ENCODE measurements at places on chromosomes 12 and 14.

- DNase-seq, result no peak
Observed at GRCh38 chr12:57093415-57094207, 4.7 kb downstream of the NAB2 start.

DNA sequence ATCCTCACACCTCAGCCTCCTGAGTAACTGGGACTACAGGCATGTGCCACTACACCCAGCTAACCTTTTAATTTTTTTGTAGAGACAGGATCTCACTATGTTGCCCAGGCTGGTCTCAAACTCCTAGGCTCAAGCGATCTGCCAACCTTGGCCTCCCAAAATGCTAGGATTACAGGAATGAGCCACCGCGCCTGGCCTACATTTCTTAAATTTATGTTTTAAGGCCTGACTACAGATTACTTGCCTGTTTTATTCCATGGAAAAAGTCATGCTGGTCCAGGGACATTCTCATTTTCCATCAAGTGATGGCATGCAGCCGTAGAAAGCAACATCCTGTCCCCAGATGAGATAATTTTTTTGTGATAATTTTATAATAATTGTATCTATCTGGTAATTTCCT, 6.1 kb downstream of the CD9 start:
- DNase-seq, result no peak

DNA sequence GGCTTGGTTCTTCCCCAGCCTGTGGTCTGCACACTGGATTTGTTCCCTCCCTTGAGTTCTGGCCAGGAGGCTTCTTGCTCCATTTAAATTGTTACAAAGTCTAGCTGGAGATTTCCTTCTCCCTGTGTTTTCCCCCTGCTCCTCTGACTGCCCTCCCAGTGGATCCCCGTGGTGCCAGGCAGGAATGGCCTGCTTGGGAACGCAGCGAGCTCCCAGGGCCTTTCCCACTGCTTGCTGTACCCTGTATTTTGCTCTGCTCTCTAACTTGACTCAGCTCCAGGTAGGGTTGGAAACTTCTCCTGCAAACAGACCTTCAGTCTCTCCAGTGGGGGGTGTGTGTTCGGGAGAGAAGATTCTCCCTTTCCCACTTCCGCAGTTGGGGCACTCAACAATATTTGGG, 349.2 kb upstream of the FBXO33 start:
- DNase-seq, result no peak

- DNase-seq, result no peak
Observed at GRCh38 chr14:24395609-24396582, 2.9 kb upstream of the NYNRIN start.

DNA sequence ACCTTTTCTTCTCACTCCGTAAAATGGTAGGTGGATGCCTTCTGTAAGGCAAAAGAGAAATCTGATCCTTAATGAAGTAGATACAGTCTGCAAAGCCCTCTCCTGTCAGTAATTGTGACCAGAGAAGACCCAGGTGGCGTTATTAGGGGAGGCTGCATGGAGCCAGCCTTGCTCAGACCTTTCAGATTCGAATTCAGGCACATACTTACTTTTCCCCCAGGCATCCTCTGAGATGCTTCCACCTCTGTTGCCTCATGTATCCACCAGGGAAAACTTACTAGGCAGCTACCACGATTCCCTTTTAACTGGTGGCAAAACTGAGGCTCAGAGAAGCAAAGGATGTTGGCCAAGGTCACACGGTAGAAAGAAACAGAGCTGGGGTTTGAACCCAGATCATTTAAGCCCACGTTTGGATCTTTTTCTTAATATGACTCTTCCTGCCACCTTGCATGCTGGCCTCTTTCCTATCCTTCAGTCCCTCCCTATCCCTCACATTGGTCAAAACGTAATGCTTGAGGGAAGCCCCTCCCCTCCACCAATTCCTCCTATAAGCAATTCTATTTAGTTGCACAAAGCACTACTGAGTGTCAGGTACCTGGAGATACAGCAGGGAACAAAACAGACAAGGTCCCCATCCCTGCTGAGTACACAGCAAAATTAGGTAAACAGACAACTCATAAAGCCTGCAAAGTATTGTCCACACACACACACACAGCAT, 179.4 kb downstream of the KSR2 start:
- DNase-seq, result no peak

GRCh38 chr12:93978553-93978952, 169.8 kb upstream of the PLXNC1 start:
- DNase-seq, result no peak

DNA sequence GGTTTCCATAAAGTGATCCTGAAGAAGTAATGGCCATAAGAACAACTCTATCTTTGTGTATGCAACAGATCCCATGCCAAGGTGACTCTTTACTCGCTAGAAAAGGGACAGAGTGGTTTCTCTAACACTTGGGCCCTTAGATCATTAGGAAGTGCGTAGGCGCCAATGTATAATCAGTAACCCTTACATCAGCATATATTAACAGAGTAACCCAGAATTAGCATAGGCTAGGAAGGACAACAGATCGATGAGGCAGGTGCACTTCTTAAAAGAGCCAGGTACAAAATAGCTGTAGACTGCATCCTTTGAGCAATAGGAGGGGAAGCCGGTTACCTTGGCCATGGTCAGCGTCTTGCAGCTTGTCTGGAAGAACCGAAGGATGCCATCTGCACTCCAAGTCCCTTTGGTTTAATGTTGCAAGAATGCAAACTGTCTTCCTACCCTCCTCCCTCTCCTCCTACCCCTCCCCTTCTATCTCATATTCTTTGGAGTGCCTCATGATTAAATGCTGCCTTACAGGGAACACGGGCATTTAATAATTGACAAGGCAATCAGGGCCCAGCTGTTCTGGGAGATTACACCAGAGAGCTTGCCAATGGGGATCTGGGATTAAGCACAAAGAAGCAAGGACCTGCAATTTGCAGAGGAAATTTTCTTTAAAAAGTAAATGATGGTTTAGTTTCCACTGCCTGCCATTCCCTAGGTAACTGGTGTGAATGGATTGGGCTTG, 8.0 kb downstream of the GSG1 start:
- DNase-seq, result no peak

DNA sequence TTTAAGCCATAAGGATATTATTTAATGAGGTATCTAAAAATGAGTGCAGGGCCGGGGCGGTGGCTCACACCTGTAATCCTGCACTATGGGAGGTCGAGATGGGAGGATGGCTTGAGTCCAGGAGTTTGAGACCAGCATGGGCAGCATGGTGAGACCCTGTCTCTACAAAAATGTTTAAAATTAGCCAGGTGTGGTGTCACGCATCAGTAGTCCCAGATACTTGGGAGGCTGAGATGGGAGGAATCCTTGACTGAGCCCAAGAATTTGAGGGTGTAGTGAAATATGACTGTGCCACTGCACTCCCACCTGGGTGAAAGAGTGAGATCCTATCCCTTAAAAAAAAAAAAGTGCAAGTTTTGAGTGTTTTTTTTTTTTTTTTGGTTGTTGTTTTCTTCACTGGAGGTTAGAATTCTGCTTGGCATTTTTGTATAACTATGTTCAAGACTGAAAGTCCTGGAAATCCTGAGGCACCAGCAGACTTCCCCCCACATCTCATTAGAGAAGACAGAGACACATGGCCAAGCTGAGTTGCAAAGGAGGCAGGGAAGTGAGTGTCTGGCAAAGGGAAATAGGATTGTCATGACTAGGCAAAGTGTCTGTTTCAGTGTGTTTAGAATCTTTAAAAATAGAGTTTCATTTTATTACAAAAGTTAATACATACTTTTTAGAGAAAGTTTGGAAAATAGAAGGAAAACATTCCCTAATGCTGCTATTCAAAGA, 53.5 kb upstream of the DUSP6 start:
- DNase-seq, result no peak

DNA sequence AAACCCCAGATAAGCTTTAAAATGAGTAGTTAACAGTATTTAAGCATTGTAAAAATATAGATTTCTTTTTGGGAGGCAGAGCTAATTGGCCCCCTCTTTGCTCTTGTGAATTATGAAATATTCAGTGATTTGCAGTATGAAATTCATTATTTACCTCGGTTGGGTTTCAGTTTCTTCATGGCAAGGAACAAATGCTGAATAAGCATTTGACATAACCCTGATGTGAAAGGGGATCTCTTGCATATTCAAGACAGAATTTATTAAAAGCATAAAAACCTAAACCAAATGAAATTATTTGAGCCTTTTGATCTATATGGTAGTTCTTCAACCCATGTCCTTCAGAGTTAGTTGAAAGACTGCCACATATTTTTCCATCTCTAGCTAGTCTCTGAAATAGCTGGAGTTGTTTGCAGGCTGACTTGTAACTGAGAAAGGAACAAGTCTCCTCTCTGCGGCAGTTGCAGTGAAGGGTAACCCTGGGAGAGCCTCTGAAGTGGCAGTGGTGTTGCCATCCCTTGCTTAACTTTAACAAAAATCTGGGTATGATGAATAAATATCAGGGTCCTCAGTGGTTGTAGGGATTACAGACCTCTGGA, 690 bp downstream of the AKAP6 start:
- no peak for DNase-seq

DNA sequence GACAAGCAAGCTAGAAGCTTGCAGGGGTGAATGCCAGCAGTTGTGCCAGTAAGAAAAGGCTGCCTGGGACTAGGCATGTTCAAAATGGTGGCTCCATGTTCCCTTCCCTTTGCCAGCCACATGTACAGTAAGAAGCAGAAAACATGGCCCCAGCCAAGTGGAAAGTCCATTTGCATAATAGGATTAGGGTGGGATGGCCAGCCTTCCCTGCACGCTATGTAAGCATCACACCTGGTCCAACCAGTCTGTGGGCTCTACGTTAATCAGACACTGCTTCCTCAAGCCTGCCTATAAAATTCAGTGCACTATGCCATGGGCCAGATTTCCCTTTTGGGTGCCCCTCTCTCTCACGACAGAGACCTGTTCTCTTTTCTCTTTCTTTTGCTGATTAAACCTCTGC, 288.4 kb downstream of the GXYLT1 start:
- no peak for DNase-seq

GRCh38 chr12:107749083-107749482, 11.9 kb downstream of the PRDM4 start:
- no peak for DNase-seq

DNA sequence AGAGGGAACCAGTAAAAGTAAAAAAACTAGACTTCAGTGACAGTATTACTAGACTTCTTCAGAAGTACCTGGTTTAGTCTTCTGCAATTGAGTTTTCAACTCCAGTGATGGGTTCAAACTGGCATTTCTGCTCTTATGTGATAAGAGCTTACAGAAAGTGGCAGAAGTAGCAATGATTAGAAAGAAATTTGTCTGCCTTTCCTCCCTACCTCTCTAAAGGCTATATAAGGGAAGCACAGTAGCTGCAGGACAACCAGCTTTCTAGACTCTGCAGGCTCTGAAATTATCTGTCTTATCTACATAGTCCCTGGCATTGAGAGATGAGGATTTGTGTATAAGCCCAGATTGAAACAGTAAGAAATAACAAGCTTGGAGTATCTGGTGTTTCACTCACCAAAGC, 107.5 kb downstream of the DAAM1 start:
- DNase-seq, result no peak

- no peak for DNase-seq
Observed at GRCh38 chr14:105142651-105143450, 25.7 kb downstream of the JAG2 start.

GRCh38 chr12:131100031-131100674, 146.4 kb downstream of the ADGRD1 start:
- no peak for DNase-seq

DNA sequence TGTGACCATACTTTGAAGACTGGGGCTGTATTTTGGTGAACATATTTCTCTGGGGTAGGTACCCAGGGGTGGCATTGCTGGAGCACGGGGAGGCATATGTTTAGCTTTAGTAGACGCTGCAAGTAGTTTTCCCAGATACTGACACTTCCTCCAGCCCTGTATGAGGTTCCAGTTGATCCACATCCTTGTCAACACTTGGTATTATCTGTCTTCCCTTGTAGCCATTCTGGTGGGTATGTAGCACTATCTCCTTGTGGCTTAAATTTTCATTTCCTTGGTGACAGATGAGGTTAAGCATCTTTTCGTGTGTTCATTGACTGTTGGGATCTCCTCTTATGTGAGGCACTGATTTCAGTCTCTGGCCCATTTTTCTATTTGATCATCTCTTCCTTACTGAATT, 179.1 kb downstream of the PHETA1 start:
- no peak for DNase-seq

DNA sequence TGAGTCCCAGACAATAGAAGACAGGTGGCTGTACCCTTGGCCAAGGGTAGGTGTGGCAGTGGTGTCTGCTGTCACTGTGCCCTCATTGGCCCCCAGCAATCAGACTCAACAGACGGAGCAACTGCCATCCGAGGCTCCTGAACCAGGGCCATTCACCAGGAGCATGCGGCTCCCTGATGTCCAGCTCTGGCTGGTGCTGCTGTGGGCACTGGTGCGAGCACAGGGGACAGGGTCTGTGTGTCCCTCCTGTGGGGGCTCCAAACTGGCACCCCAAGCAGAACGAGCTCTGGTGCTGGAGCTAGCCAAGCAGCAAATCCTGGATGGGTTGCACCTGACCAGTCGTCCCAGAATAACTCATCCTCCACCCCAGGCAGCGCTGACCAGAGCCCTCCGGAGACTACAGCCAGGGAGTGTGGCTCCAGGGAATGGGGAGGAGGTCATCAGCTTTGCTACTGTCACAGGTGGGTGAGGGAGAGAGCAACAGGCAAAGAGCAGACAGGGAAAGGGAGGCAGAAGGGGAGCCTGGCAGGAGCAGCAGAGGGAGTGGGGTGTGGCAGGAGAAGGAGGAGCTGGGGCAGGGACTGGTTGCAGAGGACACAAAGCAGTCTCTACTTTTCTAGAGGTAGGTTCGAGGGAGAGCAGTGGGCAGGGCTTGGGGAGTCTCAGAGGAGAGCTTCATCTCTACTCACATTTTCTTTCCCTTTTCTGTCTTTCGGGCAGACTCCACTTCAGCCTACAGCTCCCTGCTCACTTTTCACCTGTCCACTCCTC, 452 bp downstream of the INHBE start:
- DNase-seq, result no peak

GRCh38 chr12:21607701-21608100, 3.1 kb upstream of the GYS2 start:
- DNase-seq, result no peak

GRCh38 chr12:29223426-29223825, 74.3 kb downstream of the FAR2 start:
- DNase-seq, result no peak

DNA sequence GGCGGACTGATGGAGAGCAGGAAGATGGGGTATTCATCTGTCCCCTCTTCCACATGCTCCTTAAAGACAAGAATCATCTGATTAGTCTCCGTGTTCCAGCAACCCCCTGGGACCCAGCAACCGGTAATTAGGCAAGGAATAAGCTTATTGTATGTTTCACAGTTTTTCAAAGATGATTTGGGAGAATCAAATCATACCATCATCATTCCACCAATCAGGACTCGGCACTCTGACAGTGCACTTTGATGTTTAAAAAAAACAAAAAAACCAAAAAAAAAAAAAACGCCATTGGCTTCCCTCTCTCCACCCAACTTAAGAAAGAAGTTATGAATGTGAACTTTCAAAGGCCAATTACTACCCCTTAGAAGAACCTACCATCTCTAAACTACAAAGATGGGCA, 1.3 kb upstream of the DYNC1H1 start:
- DNase-seq, result no peak

DNA sequence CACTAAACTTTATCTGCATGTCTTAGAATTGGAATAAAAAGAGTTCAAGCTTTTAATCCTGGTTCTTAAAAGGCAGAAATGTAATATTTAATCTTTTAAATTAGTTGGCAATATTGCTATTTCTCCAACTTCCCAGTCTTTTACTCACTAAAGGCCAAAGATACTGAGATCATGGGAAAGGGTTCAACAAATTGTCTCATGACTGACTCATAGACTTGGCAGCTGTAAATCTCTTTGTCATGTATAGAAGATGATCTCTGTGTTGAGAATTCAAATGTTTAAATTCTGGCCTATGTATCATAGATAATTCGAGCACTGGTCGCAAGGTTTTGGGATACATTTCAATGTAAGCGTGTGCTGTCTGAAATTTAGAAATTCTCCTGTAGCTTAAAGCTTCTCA, 40.1 kb upstream of the STRAP start:
- DNase-seq, result no peak
